ENCODE measurements at places on chromosomes 1 and 21.
A peak's percentile ranks its signal among the peaks of the same experiment; 100 is the strongest.

- peak; percentile 97 for DNase-seq
Observed at GRCh38 chr1:85406887-85407533, 57.9 kb downstream of the DDAH1 start.

DNA sequence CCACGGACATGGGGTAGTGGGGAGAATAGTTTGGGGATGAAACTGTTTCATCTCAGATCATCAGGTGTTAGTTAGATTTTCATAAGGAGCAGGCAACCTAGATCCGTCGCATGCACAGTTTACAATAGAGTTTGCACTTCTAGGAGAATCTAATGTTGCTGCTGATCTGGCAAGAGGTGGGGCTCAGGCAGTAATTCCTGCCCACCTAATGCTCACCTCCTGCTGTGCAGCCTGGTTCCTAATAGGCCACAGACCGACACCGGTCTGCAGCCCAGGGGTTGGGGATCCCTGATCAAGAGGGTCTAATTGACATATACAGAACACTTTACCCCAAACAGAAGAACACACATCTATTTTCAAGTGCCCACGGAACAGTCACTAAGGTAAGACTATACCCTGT is 275.1 kb downstream of the PTPRU start:
- DNase-seq: no peak

DNA sequence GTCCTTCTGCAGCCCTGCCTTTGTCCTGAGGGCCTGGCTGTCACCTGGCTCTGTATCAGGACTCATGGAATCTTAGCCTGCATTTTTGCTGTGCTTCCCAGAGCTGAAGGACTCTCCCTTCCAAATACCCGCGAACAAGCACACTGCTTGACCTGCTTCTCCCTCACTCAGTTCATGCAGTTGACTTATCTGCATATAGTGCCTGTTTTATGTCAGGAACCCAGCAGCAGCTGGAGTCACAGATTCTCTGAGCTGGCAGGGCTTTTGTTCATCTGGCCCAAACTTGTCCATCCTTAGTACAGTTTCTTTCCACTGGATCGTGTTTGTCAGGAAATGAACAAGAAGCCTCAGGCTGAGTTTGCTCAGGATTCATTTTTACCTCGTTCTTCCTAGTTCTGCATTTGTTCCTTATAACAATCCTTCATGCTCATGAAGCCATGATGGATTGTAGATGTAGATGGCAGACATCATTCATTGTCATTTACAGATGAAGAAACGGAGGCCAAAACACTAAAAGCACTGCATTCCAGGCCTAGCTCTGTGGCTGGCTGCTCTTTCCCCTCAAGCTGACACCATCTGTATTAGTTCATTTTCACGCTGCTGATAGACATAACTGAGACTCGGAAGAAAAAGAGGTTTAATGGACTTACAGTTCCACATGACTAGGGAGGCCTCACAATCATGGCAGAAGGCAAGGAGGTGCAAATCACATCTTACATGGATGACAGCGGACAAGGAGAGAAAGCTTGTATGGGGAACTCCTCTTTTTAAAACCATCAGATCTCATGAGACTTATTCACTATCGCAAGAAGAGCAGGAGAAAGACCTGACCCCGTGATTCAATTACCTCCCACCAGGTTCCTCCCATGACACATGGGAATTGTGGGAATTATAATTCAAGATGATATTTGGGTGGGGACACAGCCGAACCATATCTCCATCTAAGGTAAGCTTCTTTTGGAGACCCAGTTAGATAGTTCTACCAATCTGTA is 150.9 kb downstream of the HIVEP3 start:
- no peak for DNase-seq

- peak; percentile 37 for DNase-seq
Observed at GRCh38 chr1:116569776-116570357, 959 bp downstream of the CD58 start.

GRCh38 chr1:11980676-11980972 is 380 bp downstream of the MFN2 start:
- DNase-seq: no peak

DNA sequence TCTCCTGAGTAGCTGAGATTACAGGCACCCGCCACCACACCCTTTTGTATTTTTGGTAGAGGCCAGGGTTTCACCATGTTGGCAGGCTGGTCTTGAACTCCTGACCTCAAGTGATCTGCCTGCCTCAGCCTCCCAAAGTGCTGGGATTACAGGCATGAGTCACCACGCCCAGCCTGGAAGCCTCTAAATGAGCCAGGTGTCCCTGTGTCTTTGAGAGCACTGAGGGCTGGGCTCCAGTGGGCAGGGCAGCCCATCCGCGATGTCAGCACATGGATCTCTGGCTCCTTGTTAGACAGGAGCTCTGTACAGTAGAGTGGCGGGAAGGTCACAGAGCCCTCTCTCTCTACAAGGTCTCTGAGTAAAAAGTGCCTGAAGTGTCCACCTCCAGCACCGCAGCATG is 124.3 kb downstream of the PGBD5 start:
- no peak for DNase-seq
